ENCODE measurements at places on chromosomes 16 and 17.
A peak's percentile ranks its signal among the peaks of the same experiment; 100 is the strongest.

GRCh38 chr16:20905576-20905975 lies 5.0 kb downstream of the LYRM1 start:
- peaks cover 5% of the 10 kb centered on the region for H3K4me1 ChIP-seq
- no peaks in the 10 kb centered on the region for H3K27me3 ChIP-seq
- H3K36me3 ChIP-seq, result no peaks in the 10 kb centered on the region
- H3K4me3 ChIP-seq, result no peak overlapping the region

- peak; percentile 45 for DNase-seq
- H3K4me1 ChIP-seq, result peaks cover 1% of the 10 kb centered on the region
- no peaks in the 10 kb centered on the region for H3K36me3 ChIP-seq
- no peak overlapping the region for H3K4me3 ChIP-seq
Observed at GRCh38 chr17:3602499-3602898, 6.7 kb downstream of the TRPV1 start.

GRCh38 chr16:30351001-30351441 lies 4.1 kb downstream of the CD2BP2 start:
- H3K27ac ChIP-seq, result no peak overlapping the region
- peaks cover 11% of the 10 kb centered on the region for H3K27me3 ChIP-seq
- DNase-seq, result no peak
- peaks cover 7% of the 10 kb centered on the region for H3K4me1 ChIP-seq
- no peaks in the 10 kb centered on the region for H3K36me3 ChIP-seq

DNA sequence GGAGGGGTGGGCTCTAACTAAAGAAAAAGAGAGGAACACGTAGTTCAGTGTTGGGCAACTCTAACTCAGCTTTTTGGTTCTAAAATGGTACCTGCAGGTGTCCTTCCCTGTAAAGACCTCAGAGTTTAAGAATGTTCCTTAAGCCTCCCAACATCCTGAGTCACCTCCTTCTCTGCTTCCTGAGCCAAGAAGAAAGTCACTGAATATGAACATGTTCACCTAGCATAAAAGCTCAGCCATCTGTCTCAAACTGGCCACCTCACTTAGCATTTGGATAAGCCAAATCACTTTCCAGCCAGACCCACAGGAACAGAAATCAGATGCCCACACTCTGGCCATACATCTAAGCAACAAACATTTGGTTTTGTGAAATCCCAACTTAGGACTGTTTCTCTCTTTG lies 3.7 kb downstream of the TMEM98 start:
- H3K27ac ChIP-seq, result no peak overlapping the region
- no peaks in the 10 kb centered on the region for H3K36me3 ChIP-seq
- peaks cover 4% of the 10 kb centered on the region for H3K27me3 ChIP-seq
- DNase-seq, result no peak
- peaks cover 2% of the 10 kb centered on the region for H3K4me1 ChIP-seq
- no peak overlapping the region for H3K4me3 ChIP-seq

Measured in glutamatergic neuron (in vitro differentiated cells).